ENCODE measurements at places on chromosomes 3 and 15.

DNA sequence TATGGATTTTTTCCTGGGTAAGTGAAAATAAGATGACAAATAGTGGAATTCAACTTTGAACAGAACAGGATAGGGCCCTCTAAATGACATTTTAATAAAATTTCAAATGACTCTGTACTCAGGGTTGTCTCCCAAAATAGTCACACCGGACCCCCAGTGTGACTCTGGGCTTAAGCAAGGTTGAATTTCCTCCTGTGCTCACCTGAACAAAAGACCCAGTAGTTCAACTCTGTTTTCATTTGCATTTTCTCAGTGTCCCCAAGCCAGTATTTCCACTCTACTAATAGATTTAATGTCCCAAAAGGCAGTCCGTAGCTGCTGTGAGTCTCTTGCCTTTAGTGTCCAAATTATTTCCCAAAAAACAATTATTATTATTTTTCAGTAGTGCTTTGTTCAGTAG lies 296.6 kb downstream of the PLOD2 start:
- no peak for DNase-seq

- no peak for DNase-seq
Observed at GRCh38 chr15:61099020-61099810, 129.9 kb downstream of the RORA start.

- no peak for DNase-seq
Observed at GRCh38 chr15:94606286-94606685, 374.9 kb downstream of the MCTP2 start.

GRCh38 chr15:80208758-80209734 lies 43.0 kb downstream of the CTXND1 start:
- DNase-seq: no peak

DNA sequence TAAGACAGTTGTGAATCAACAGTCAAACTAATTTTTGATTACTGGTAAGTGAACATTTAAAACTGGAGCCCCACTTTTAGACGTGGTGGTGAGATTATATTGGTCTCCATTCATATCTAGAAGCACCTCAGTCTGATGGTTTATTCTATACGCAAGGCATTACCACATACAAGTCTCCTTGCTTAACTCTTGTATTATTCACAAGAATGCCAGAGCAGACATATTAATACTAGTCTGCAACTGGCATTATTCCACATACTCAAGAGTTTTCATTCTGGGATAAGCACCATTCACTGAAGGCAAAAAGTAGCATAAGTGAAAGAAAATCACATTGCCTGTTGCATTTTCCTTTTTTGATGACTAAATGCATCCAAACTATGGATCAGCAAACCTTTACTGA lies 36.9 kb upstream of the MEIS2 start:
- no peak for DNase-seq

DNA sequence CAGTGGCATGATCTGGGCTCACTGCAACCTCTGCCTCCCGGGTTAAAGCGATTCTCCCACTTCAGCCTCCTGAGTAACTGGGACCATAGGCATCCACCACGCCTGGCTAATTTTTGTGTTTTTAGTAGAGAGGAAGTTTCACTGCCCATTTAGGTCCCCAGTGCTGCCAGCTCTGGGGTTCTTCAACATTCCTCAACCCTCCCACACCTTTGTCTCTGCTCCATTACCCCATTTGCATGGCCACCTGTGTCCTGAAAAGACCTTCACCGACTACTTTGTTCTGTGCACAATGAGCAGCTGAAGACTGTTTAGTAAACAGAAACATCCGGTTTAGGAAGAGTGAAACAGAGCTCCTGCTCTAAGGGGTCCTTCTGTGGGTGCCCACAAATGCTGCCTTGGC lies 92.0 kb downstream of the FAM43A start:
- DNase-seq: no peak

DNA sequence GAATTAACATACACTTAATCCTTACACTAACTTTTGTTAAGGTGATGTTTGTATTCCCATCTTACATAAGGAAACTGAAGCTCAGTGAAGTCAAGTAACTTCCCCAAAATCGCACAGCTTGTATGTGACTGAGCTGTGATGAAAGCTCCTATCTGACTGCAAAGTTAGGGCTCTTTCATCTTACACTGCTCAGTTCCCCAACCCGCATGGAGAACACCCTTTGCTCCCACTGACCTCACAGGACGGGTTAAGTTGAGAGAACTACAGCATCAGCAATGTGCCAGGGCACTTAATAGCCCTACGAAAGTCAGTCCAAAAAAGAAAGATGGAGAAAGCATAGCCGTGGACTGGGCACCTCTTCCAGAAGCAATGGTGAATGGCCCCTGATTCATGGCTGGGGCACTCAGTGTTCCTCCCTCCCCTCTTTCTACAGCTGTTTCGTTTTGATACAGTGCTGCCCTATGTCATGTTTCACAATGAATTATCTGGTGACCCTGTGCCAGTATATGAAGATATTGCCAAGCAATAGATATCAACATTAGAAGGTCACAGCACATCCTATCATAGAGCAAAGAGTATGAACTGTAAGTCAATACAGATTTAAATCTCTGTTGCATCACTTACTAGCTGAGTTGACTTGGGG lies 38.0 kb downstream of the CADPS start:
- DNase-seq: no peak

GRCh38 chr3:30098653-30099455 lies 507.5 kb upstream of the TGFBR2 start:
- DNase-seq: no peak

- DNase-seq: no peak
Observed at GRCh38 chr3:174775603-174776002, 83.5 kb upstream of the NAALADL2 start.

DNA sequence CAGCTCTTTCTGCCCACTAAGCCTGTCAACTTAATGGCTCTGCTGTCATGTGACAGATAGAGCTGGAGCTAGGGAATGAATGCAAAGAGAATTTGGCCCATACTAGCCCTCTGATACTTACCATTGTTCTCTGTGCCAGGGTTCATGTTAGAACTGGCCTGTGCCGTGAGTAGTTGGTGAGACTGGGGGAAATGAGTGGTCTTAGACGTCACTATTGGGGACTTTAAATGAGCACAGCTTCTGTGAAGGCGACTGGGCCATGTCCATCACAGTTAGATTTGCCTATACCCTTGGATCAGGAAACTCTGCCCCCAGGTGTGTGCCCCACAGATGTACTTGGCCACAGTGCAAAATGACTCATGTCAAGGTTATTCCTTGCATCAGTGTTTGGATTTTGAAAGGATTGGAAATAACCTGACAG lies 124.9 kb downstream of the PTPRG start:
- no peak for DNase-seq

GRCh38 chr3:42991341-42992315 lies 12.5 kb downstream of the GASK1A start:
- no peak for DNase-seq

- DNase-seq: no peak
Observed at GRCh38 chr3:170307671-170308405, 49.7 kb upstream of the SKIL start.

GRCh38 chr3:66816090-66816761 lies 181.9 kb upstream of the KBTBD8 start:
- peak; percentile 23 for DNase-seq

DNA sequence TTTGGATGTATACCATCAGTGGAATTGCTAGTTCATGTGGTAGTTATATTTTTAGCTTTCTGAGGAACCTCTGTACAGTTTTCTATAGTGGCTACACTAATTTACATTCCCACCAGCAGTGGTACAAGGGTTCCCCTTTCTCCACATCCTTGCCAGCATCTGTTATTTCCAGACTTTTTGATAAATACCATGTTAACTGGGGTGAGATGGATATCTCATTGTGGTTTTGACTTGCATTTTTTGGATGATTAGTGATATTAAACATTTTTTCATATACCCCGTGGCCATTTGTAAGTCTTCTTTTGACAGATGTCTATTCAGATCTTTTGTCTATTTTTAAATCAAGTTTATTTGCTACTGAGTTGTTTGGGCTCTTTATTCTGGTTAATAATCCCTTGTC lies 455.6 kb upstream of the RARB start:
- no peak for DNase-seq

DNA sequence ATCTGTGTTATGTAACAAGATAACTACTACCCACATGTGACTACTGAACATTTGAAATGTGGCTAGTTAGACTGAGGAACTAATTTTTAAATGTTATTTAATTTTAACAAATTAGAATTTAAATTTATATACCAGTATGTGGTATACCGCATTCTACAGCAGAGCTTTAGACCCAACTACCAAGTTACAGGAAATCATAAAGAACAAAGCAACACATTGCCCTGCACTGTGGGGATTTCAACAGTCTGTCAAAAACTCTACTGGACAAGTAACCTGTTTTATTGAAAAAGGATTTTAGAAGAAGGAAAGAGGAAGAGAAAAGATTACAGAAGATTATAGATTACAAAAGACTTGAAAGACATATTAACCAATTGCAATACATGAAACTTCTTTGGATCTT lies 64.9 kb downstream of the DPH6 start:
- no peak for DNase-seq

DNA sequence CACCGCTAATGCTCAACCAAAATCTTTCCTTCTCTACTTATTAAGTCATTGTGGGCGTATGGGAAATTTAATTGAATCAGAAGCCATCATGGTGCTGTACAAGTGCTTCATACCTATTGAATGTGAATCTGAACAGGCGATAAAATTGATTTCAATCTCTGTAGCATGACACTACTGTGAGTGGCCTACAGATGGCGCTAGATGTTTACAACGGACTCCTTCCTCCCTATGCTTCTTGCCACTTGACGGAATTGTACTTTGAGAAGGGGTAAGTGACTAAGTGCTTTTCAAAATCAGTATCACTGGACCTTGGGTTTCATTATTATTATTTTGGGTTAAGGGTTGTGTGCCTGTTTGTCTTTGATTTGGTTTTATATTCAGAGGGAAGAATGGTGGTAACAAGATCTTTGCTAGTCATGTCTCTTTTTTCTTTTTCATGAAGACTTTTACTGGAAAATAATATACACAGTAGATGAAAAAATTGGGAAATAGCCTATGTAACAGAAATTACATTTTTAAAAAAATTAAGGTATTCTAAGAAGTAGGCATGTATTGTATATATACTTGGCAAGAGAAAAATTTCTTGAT lies 35.4 kb downstream of the ACP3 start:
- no peak for DNase-seq

- DNase-seq: no peak
Observed at GRCh38 chr15:49101536-49101935, 53.9 kb downstream of the COPS2 start.

- DNase-seq: no peak
Observed at GRCh38 chr15:64982472-64982871, 7.2 kb downstream of the SPG21 start.

- DNase-seq: no peak
Observed at GRCh38 chr3:158780766-158781165, 21.1 kb upstream of the MFSD1 start.

- no peak for DNase-seq
Observed at GRCh38 chr3:23164746-23165145, 38.4 kb upstream of the UBE2E2 start.

DNA sequence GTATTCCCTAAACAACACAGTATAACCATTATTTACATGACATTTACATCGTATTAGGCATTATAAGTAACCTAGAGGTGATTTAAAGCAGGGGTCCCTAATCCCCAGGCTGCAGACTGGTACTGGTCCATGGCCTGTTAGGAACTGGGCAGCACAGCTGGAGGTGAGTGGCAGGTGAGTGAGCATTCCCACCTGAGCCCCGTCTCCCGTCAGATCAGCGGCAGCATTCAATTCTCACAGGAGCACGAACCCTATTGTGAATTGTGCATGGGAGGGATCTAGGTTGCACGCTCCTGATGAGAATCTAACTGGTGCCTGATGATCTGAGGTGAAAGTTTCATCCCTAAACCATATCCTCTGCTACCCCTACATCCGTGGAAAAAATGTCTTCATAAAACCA lies 138.2 kb downstream of the ATP10A start:
- DNase-seq: no peak

GRCh38 chr15:77797270-77797669 lies 164.6 kb upstream of the LINGO1 start:
- no peak for DNase-seq

GRCh38 chr3:78260388-78260787 lies 1220.5 kb downstream of the ROBO2 start:
- no peak for DNase-seq

DNA sequence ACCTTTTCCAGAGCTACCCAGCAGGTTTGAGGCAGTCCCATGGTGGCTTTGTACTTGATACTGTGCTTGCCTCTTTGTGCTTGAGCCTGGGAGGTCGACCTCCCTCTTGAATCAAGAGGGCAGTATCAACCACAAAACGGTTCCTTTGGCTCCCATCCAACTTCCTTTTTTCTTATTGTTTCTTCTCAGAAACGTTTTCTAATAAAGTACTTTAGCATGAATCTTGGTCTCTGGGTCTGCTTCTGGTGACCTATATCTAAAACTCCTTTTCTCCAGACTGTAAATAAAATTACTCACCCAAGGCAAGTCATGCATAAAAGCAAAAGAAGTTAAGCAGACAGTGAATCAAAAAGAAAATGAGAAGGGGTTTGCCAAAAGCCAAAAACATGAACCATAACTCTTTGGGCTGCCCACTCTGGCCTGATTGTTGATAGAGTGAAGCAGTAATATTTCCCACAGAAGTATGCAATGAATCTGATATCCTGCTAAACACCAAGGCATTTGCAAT lies 112.2 kb upstream of the SLC4A7 start:
- no peak for DNase-seq

GRCh38 chr3:30293621-30294240 lies 312.7 kb upstream of the TGFBR2 start:
- DNase-seq: no peak

- no peak for DNase-seq
Observed at GRCh38 chr3:44674211-44674610, 25.7 kb downstream of the ZNF35 start.

DNA sequence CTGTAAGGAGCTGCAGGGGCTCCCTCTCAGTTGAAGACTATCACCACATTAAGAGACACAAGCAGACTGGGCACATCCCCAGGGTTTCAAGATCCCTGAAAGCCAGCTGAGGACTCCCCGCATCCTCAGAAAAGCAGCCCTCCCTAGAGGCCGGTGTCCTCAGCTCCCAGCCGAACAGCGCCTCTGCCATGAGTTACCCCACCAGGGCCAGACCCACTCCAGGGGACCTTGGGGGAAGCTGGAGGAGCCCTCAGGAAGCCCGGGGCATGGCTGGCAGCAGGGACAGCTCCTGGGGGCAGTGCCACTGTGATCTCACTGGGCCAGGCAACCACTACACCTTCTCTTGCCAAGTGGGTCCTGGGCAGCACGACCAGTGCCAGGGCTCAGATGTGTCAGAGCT lies 8.1 kb downstream of the KLF15 start:
- DNase-seq: no peak

DNA sequence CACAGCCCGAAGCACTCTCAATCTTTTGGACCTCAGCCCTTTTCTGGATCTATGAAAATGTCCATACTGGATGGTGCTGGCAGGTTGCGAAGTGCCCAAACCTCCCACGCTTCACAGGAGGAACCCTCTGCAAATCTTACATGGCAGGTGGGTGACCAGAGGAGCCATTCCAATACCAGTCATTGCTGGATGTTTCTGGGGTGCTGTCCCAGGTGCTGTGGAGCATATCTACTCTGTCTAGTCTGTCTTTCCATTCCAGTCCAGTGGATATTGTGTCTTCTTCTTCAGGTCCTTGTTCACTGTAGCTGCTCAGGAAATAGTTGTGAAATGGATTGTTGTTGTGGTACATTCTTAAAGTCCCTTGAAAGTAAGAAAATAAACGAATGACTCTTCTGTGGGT lies 10.7 kb upstream of the ADIPOQ start:
- DNase-seq: no peak
